ENCODE measurements at places on chromosomes 5 and 9. TPM values are rescaled to one million over a fixed set of nuclear protein-coding genes. Genes with fewer than 3 reads are reported as not detected.

DNA sequence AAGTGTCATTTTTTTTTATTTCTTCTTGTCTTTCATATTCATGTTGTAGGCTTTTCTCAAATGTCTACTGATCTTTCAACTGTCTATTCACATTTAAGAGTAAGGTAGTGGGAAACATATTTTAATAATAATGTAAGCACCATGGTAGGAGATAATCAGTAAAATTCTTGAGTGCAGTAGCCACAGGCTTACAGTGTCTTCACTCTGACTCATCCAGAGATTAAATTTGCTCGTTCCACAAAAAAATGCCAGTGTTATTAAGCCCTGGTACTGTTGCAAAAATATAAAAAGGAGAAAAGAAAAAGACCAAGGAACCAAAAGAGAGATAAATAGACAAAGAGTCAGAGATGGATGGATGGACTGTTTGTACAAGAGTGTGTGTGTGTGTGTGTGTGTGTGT is 43.0 kb downstream of the PARP8 start:
- DNase-seq, result peak; percentile 41

DNA sequence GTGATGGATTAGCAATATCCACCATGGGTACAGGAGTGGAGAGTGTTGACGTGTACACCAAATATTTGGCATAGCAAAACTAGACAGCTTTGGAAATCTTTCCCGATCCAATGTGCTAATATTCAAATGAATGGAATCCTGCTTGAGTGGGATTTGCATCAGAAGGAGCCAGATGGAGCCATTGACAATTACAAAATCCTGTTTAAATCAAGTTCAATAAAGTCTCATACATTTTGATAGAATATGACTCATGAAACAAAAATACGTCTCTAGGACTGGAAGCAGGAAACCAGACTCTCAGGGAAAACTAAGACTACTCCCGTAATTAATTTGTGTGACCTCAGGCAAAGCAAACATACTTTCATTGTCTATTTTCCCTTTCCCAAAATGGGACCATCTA is 13.0 kb downstream of the TNC start:
- no peak for DNase-seq

DNA sequence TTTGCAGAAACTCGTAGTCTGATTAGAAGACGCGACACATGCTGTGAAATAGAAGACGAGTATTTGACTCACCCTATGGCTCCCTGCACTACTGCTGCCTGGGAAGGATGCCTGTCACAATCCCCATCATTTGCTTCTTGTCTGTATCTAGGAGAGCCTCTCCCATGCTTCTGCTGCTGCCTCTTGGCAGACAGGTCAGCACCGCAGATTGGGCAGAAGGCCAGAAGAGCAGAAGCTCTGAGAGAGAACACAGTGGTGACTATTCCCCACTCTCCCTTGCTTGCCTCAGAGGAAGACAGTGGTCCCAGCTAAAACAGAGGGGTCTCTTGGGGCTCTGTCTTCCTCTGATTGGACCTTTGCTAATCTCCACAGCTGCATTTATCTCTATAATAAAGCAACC is 84.0 kb upstream of the SMIM32 start:
- no peak for DNase-seq

DNA sequence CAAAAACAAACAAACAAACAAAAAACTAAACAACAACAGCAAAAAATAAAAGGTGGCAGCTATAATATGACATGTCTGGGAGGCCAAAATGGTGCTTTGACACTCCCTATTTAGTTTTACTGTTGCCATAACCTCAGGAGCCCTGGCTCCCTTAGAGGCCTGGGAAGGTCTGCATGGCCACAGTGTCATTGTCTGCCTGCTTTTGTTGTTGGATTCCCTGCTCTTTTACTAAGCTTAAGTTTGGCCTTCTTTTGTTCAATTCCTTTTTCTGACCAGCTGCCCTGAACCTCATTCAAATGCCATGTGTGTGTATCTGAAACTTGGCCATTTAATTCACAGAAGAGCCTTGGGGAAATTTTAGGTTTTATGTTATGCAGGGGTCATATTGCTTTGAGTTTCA is 458.2 kb downstream of the TMEM232 start:
- no peak for DNase-seq

DNA sequence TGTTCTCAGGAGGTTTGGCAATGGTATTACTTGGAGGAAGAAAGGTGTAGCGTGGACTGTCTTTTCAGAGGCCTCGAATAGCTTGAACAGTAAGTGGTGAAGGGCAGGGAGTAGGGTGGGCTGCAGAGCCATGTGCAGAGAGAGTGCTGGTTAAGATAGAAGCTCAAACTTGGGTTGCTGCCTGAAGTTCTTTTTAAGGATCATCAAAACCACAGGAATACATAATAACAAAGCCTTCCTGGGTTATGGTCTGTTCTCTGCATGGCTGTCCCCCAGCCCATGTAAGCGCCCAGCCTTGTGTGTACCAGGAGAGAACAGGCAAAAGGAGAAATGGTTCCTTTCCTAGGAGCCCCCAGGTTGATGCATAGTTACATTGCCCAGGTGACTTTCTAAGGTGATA is 43.9 kb downstream of the RCL1 start:
- DNase-seq, result peak; percentile 60

- DNase-seq, result no peak
Measured at GRCh38 chr5:166535641-166536040, 1755.8 kb upstream of the WWC1 start.

GRCh38 chr5:120927950-120928530 is 463.9 kb downstream of the PRR16 start:
- no peak for DNase-seq

DNA sequence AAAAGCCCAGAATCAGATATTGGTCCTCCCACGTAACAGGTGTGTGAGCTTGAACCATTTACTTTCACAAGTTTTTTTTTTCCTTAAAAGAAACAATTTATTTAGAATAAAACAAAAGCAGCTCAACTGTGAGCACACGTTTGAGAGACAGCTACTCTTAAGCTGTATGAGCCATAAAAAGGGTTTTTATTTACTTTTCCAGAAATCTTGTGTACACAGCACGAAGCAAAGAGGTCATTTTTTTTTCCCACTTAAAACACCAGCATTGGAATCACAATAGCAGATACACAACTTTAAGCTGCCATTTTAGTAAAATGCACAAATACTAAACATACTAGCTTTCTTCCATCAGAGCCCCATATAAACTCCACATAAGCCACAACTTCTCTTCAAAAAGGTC is 44.6 kb downstream of the JAKMIP2 start:
- DNase-seq, result no peak

DNA sequence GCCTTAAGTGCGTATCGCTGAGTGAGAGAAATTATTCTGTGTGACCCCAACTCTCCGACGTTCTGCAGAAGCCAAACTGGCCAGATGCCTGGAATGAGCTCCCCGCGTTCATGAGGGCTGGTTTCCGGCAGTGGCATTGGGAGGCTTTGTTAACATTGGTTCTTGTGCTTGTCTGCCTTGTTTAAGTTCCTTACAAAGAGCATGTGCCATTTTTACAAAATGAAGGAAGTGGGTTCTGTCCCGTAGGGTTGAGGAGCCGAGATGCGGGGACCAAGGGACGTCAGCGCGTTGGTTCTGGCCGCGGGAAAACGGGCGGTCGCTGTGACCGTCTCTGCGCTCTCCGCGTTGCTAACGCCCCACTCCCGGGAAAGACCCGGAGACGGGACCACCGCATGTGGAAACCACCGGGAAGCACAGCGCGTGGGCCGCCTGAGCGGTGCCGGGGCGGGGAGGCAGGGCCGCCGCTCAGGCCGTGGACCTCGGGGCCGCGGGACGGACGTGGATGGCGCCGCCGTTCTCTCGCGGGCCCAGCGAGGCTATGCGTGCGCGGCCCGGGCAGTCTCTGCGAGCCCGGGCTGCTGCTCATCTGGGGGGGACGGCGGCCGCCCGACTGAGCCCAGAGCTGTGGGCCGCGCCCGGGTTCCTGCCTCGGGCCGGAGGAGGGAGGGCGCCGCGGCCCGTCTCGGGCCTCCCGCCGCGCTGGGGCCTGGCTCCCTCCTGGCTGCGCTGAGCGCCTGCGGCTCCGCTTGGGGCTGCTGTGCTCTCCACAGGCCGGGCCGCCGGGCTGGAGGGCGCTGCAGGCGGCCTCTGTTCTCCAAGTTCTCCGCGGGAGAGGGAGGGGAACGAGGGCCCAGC is 13.4 kb downstream of the RABL6 start:
- peak; percentile 20 for DNase-seq

DNA sequence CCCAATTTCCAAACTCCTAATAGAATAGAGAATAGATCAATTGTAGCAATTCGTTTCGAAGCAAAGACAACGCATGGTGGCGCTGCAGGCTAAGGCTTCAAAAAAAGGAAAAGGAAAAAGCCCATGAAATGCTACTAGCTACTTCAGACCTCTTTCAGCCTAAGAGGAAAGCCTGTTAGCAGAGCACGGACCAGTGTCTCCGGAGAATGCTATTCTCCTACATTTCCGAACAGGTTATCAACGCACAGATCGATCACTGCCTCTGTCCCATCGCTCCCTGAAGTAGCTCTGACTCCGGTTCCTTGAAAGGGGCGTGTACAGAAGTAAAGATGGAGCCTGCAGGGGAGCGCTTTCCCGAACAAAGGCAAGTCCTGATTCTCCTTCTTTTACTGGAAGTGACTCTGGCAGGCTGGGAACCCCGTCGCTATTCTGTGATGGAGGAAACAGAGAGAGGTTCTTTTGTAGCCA is at the start of gene PCDHB15:
Gene PCDHB15 (plus strand): TSS at position 146 of the 468 bp plus-strand sequence. CDS start 184 bp downstream, at position 330.
- peak; percentile 3 for DNase-seq

CACNA1B gene
- 0.43 TPM for total RNA-seq

ZFP37 gene
- total RNA-seq, result 1.6 TPM

NDST1 gene
- total RNA-seq, result 87.2 TPM

RORB gene
- total RNA-seq, result 5.6 TPM
